ENCODE measurements at places on chromosomes 5 and 9.
A peak's percentile ranks its signal among the peaks of the same experiment; 100 is the strongest.

GRCh38 chr5:108687595-108688200, 60.0 kb upstream of the FER start:
- DNase-seq = peak; percentile 61

DNA sequence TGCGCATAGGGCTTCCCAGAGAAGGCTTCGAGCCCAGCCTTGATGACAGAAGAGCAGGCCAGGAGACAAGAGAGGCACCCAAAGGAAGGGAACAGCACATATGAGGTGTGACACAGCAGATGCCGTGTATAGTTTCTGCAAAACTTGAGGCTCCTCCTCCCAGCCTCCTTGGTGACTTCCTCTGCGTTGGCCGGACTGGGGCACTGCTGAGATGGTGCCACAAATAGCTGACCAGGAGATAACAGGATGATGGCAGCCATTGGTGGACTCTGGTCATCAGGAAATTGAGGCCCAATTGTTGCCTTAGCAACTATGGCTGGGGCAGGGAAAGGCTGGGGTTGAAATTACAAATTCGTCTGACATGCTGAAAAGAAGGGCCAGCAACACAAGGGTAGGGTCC, 4.8 kb upstream of the ZNF79 start:
- no peak for DNase-seq

- DNase-seq = peak; percentile 11
Measured at GRCh38 chr5:98904780-98905179, 24.0 kb downstream of the CHD1 start.

GRCh38 chr5:1005904-1006655, 2.5 kb upstream of the NKD2 start:
- DNase-seq = no peak

- no peak for DNase-seq
Measured at GRCh38 chr5:134085411-134085810, 29.1 kb upstream of the TCF7 start.

- no peak for DNase-seq
Measured at GRCh38 chr5:35205606-35206005, 24.7 kb downstream of the PRLR start.

- DNase-seq = no peak
Measured at GRCh38 chr5:72356361-72356760, 36.2 kb downstream of the PTCD2 start.

GRCh38 chr5:39599721-39600431, 175.1 kb upstream of the DAB2 start:
- DNase-seq = peak; percentile 83
